Activated gamma-delta T cell treated with Interleukin-2 at 50 U/mL for 16 hours (primary cell): ENCODE measurements at places on chromosomes 2 and 18.

GRCh38 chr18:33928231-33928630 is 296.5 kb downstream of the NOL4 start:
- DNase-seq, result no peak

GRCh38 chr2:119837759-119838158 is 78.0 kb downstream of the PTPN4 start:
- no peak for DNase-seq

GRCh38 chr2:176157499-176158185 is 535 bp downstream of the HOXD3 start:
- no peak for DNase-seq

GRCh38 chr2:109437325-109438090 is 176.3 kb downstream of the SEPTIN10 start:
- DNase-seq, result no peak

GRCh38 chr2:135004005-135004746 is 43.1 kb downstream of the MAP3K19 start:
- DNase-seq, result peak; percentile 63

DNA sequence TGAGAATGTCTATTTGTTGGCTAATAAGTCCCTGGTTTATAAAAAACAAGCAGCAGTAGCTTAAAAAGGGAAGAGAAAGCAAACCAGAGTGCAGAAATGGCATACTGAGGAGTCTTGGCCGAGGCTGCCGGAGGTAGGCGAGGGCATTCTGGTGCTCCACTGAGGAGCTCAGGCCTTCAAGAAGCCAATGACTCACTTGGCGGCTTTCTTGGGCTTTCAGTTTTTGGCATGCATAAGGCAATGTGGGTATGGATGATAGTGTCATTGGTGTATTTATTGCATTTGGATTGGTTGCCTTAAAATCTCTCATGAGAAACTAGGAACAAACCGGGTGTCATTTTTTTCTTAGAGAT is 119.6 kb upstream of the ARL5A start:
- DNase-seq, result no peak

DNA sequence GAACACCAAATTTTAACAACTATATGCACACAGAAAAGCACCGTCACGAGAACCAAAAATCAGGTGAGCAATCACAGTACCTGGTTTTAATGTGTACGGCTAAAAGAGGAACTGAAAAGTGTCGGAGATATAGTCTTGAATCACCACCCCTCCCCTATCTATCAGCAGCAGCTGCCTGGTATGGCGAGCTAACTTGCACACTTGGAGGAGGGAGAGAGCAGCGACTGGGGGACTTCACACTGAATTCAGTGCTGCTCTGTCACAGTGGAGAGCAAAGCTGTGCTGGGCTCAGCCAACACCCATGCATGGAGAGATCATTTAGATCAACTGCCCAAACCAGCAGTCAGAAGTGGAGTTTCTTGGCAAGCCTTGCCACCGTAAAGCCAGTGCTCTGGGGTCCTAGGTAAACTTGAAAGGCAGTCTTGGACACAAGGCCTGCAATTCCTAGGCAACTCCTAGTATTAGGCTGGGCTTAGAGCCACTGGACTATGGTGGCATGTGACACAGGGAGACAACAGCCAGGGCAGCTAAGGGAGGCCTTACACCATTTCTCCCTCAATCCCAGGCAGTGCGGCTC is 89.2 kb upstream of the CD226 start:
- DNase-seq, result no peak

- DNase-seq, result no peak
These were observed 41.2 kb downstream of the GALNT13 start for GRCh38 chr2:153912798-153913396.

GRCh38 chr2:69943843-69944525 is 17.4 kb downstream of the ASPRV1 start:
- no peak for DNase-seq

DNA sequence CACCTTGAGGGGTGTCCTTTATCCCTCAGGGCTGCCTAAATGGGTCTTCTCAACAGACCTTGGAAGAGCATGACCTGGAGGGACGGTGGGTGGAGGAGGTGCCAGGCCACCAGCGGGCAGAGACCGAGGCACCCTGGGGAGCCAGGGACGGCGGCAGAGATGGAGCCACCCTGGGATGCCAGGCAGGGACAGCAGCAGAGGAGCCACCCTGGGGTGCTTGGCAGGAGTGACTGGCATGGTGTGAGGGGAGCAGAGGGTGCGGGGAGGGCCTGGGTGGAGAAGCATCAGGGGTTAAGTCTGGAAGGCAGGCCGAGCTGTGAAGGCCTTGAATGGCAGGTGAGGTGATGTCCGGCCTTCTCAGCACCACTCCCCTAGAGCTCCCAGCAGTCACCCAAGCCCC is 56.1 kb downstream of the CIB4 start:
- DNase-seq, result no peak

- DNase-seq, result no peak
These were observed 245.5 kb upstream of the CXCR4 start for GRCh38 chr2:136363470-136363869.

DNA sequence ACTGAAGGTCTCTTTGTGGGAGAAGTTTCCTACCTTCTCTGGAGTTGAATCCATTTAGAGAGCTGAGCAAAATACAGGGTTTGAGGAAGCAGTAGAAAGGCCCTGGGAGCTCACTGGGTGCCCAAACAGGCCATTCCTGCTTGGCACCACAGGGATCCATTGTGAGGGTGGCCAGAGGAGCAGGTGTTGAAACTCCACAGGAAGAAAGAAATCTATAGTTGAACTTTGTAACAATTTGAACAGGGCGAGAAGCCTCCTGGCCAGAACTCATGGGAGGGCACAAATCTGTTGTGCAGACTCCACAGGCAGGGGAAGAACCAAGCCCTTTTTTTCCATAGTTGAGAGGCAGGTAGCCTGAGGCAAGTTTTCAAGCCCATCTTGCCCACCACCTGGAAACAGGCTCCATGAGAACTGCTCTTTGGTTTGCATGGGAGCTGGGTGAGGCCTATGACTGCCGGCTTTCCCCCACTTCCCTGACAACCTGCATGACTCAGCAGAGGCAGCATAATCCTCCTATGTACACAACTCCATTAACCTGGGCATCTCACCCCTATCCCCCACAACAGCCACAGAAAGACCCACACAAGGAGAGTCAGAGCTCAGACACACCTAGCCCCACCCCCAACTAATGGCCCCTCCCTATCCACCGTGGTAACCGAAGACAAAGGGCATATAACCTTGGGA is 1053.0 kb downstream of the TSN start:
- no peak for DNase-seq

GRCh38 chr2:169775765-169776164 is 22.9 kb upstream of the SSB start:
- no peak for DNase-seq

DNA sequence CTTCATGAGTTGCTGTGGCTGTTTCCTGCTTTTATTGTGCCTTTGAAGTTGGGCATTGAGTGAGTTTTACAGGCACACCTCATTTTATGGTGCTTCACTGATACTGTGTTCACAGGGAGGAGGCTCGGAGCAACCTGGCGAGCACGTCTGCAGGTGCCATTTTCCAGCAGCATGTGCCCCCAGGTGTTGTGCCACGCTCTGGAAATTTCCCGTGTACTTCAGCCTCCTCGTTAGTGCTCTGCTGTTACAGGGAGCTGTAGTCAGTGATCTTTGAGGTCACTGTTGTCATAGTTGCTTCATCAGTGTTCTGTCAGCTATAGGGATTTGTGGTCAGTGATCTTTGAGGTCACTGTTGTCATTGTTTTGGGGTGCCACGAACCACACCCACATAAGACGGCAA is 20.1 kb downstream of the CTDP1 start:
- DNase-seq, result no peak

DNA sequence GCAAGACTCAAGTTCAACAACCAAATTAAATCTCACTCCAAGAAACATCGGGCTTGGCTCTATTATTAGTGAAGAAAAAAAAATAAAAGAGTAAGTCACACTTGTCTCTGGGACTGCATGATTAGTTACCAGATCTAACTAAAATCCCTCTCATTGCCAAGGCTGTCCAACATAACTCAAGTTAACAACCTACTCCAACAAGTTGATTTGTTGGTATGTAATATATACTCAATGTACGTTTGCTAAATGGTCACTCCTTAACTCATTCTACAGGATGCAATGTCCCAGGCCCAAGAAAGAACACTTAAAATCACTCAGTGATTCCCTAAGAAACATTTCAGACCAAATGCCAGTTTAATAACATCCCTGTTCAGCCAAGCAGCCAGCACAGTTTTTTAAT is 95.1 kb downstream of the DYM start:
- DNase-seq, result no peak

DNA sequence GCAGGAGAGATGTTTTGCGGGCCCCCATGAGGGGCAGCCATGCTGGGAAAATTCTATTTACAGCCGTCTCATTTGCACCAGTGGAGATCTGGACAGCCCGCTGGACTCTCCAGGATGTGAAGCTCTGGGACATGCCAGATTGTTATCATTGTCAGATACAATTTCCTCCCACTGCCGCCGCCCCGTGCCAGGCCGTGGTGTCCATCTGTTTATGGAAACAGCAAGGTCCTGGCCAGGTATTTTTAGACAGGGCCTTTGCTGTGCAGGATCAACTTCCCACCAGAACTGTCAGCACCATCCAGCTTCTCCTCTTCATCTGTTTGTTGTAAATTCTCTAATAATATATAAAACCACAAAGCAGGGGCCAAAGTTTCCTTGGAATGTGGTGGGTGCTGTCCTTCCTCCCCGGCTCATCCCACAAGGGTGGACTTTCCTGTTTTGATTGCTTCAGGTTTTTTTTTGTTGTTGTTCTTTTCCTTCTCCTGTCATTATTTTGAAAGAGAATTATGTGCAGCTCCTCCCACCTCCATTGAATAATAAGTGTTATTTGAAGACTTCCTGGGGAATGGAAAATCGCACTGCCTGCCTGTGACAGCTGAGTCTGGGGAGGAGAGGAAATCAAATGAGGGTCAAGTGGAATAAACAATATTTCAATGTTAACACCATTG is 398.1 kb downstream of the TNS1 start:
- DNase-seq, result no peak

DNA sequence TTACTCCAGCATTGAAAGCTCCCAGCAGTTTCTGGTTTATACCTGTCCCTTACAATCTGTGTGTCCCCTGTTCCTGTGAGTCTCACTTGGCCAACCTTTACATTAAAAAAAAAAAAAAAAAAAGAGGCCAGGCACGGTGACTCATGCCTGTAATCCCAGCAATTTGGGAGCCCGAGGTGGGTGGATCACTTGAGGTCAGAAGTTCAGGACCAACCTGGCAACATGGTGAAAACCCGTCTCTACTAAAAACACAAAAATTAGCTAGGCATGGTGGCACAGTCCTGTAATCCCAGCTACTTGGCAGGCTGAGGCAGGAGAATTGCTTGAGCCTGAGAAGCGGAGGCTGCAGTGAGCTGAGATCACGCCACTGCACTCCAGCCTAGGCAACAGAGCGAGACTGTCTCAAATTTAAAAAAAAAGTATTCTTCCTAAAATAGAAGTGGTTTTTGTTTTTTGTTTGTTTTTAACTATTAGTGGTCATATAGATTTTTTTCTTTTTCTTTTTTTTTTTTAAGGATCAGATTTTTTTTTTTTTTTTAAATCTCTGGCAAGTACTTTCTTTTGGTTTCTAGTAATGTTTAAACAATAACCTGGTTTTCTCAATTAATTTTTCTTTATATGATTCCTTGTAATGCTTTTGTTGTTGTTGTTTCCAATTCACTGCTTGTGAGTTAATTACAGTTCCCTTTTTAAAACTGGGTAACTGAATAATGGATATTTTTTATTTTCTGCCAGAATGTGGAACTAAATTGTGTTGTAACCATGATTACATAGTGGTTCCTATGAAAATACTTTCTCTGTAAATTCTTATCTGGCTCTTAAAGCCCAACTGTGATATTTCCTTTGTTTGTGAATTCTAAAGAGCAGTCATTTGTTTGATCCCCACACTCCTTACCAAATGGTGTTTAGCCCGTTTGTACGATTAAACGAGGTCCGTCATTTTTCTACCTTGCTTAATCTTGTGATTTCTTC is 116.8 kb downstream of the CTAGE1 start:
- no peak for DNase-seq

DNA sequence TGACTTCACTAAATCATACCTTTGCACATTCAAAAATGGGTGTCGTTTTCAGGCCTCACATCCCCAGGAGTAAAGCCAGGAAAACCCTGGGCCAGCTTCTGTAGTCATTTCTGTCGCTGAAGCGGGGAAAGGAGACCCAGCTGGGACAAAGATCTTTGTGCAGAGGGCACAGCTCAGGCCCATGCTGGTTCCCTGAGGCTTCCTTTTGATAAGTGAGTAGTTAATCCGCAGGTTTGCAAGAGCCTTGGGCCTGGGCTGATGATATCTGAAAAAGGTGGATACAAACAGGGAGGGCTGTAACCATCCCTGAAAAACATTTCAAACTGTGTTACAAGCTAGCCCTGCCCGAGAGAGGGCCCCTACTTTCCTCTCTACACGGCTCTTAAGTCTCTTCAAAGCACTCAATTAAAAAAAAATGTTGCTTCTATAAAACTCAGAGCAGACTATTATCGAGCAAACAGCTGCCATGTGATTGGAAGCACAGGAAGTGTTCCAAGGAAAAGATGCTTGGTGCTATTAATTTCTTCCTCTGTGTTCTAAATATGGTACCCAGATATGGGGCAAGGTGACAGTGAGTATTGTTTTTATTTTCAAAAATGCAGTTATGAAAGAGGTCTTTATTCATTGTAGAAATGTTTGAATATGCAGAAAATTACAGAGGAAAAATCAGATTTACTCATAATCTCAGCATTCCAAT is 117.2 kb downstream of the LNPK start:
- no peak for DNase-seq

DNA sequence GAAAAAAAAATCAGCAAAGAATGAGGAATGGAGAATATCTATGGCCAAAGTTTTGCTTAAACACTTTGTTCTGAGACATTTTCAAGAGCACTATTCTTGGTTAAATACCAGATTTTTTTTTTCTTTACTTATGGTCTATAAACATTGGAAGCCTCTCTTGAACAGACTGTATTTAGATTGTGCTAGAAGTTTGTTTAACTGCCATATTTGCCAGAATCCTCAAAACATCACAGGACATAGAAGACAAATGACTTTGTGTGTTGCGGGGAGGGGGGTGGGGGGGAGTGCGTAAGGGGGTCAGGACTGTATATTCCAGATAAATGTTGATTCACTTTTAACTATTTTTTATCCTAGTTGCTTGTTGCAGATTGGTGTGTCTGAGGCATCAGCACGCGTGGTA is 262.0 kb downstream of the MEIS1 start:
- DNase-seq, result no peak

DNA sequence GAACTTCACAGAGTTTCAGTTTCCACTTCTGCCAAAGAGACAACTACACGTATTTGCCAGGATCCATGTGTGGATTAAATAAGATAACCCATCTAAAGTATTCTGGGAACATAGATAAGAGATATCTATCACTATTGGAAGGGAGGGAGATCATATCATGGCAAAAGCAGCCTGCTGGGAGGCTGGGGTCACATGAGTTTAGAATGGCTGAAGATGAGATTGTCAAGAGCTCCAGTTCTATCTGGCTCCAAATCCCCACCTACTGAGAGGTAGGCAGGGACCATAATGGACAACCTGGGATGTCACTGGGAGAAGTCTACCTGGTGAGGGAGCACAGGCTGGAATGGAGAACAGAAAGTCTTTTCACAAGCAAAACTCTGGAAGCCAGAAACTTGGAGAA is 192.6 kb upstream of the ST6GAL2 start:
- no peak for DNase-seq
